Mucosa of gallbladder (tissue), 1 donor: ENCODE measurements at places on chromosomes 4 and X.

DNA sequence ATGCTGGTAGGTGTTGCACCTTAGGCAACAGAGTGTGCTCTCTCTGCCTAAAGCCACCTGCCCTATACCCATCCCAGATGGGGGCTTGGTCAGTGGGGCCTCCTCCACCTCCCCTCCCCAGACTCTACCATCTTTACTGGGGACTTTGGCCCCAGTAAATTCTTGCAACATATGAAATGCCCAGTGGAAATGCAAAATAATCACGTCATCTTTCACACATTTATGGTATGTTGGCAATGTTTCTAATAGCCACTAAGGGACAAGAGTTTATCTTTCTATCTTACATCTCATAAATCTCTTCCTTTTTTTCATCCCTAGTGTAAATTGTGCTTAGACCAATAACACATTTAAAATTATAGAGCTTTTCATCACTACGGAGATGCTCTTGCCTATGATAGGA, 103.0 kb upstream of the MAML3 start:
- no peak for DNase-seq

GRCh38 chr4:184961660-184962059, 56.6 kb upstream of the HELT start:
- DNase-seq, result no peak

DNA sequence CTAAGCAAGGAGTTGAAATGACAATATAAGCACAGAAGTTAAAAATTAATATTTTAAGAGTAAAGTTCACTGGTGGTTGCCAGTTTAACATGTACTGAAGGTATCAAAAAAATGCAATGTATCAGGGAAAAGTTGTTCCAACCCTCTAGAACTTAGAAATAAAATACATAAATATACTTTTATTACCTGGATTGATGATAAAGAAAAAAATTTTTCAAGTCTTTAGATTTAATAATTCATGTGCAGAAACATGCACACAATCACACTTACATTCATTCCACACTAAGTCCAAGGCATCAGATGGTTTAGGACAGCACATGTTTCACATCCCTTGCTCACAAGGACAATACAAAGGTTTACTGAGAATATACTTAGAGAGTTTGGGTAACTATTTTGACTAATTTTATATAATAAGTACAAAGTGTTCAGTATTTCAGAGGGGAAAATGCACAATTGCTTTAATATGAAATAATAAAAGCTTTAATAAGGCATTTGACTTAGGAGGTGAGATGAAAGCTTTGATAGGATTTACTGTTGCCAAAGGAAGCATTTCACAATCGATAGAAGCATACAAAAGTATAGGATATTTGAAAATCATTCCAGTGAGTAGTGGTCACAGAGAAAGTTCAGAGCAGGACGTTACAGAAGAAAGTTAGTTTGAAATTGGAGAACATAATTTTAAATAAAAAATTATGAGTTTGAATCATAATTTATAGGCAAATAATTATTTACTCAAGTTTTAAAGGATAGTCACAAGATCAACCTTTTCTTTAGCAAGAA, 392 bp upstream of the UGT2A3 start:
- no peak for DNase-seq

GRCh38 chr4:53633608-53634007, 42.3 kb upstream of the LNX1 start:
- DNase-seq, result no peak
